Renal pelvis (tissue), 12 donors: ENCODE measurements at places on chromosomes 5 and 9. TPM values are rescaled to one million over a fixed set of nuclear protein-coding genes. Genes with fewer than 3 reads are reported as not detected.
A peak's percentile ranks its signal among the peaks of the same experiment; 100 is the strongest.

- DNase-seq, result peak; percentile 91
These were observed 10.3 kb upstream of the ABL1 start for GRCh38 chr9:130824643-130825350.

DNA sequence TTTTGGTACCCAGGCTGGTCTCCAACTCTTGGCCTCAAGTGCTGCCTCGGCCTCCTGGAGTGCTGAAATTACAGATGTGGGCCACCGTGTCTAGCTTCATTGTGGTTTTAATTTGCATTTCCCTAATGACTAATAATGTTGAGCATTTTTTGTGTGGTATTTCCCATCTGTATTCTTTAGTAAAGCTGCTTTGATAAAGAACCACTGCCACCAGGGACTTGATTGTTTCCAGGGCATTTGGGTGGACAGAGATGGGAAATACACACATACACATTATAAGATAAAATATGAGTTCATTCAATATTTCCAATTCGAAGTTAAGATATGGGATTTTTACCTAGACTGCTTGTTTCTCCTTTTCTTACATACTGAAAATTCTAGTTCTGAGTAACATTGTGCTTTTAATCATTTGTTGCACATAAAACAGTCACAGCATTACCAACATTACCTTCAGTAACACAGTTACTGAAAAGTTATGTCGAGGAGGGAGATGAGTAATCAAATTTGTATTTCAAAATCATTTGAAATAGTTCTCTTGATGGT lies 28.9 kb downstream of the HABP4 start:
- no peak for DNase-seq

The CER1 gene
- 1.1 TPM for polyA plus RNA-seq

GRCh38 chr5:127562252-127562651 lies 44.8 kb downstream of the PRRC1 start:
- DNase-seq, result peak; percentile 19

The PCDHA13 gene
- not detected for polyA plus RNA-seq

DNA sequence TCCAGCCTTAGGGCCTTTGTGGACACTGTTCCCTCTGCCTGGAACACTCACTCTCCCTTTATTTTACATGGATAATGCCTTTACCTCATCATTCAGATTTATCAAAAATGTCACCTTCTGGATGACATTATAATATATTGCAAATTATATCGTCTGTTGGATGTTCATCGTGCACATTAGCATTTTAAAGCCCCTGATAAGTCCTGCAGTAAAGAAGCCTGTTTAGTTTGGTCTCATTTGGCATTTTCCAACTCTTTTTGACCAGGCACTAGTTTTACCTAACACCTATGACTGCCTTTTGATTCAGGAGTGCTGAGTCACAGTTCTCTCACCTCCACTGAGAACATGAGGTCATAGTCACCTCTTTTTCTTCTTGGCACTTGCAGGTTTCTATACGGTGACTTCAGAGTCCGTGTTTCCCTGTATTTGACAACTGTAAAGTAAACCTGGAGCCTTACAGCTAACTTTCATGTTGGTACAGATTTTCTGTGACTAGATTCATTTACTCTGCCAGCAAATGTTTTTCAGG lies 57.7 kb upstream of the STC2 start:
- DNase-seq, result no peak

DNA sequence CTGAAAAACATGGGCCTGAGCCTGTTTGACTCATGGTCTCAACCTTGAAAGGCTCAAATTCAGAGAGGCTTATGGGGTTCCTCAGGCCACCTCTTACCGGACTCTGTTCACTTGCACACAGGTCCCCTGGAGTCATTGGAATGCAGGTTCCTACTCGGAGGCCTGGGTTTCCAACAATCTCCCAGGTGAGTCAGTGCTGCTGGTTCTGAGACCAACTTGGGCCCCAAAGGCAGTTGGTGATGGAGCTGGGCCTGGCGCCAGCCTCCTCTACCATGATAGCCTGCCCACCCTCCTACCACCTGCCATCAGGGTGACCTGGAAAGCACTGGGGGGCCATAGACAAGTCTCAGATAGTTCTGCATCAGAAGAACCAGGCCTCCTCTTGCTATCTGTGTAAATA lies 188.4 kb downstream of the RGS3 start:
- DNase-seq, result no peak

DNA sequence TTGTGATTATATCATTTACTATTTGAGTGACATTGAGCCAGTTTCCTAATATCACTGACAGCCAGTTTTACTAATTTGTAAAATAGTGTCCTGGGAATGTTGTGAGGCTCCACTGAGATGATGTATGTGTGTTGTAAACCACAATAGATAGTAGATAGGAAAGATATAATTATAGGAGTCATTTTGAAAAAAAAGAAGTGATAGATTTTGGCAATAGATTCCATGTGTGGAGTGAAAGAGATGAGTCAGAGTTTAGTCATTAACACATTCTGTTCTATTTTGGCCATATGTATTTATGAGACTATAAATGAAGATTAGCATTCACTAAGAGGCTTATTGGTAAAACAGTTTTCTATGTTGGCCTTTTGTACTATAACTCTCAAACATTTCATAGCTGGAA lies 388.2 kb downstream of the FAM170A start:
- DNase-seq, result no peak
